ENCODE measurements at places on chromosomes 11 and 22.

DNA sequence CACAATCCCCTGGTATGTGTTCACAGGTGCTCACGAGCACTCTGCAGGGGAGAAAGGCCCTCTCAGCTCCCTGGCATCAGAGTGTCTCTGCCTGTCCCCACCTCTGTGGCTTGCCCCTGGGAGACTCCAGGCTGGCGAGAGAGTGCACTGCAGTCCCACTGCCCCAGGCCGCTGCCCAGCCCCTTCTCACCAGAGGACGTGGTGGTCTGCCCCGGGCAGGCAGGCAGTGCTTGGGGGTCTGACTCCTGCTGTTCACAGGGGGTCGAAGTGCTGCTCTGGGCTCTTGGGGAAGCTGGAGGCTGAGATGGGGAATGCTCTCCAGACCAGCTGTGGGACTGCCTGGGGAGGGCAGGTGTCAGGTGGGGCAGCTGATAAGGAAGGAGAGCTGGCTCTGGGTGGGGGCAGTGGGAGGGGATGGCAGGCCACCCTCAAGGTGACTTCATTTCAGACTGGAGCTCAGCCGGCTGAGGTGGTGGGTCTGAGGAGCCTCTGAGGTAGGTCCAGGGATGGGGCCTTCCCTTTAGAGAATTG lies 151.0 kb upstream of the B3GAT1 start:
- DNase-seq: peak; percentile 19

- DNase-seq: no peak
Measured at GRCh38 chr11:20559523-20560300, 39.7 kb upstream of the SLC6A5 start.

DNA sequence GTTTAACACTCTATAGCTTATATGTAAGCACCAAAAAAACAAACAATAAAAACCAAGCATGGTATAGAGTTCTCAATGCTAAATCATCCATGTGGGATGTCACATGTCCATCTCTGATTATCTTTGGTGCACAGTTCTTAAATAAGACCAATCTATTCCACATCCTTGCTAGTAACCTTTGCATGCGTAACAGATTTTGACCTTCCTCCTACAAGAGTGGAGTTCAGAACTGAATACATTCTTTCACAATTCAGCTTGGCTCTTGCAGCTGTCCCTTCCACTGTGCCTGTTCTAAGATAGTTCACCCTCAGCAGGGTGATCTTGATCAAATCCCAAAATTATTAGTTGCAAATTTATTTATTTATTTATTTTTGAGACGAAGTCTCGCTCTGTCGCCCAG lies 21.1 kb downstream of the PRR14L start:
- no peak for DNase-seq

DNA sequence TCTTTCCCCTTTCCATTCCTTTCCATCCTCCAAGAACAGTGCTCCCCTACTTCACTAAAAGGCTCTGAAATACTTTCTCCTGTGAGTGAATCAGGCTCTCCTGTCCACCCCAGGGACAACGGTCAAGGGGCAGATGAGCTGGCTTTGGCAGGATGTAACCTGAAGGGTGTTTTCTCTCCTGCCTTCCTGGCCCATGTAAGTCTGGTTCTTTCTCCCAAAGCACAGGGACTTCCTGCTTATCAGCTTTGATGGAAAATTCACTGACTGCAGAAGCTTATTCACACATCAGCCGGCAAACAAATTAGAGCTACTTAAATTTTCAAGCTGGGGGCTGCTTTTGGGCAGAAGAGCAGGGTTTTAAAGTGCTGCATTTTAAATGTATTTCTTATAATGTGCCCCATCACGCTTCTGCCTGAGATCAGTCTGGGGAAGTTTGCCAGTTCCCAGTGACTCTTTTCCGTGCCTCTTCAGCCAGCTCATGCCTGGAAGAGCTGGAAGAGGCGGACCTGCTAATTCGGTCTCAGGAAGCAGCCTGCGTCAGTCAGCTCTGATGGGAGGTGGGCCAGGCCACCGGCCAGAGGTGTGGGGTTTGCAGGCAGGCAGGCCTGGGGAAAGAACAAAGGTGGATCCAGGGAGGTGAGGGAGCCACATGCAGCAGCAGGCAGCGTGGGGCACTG lies 140.4 kb upstream of the TBCEL start:
- no peak for DNase-seq

- DNase-seq: no peak
Measured at GRCh38 chr11:9141186-9141585, 49.8 kb upstream of the SCUBE2 start.

DNA sequence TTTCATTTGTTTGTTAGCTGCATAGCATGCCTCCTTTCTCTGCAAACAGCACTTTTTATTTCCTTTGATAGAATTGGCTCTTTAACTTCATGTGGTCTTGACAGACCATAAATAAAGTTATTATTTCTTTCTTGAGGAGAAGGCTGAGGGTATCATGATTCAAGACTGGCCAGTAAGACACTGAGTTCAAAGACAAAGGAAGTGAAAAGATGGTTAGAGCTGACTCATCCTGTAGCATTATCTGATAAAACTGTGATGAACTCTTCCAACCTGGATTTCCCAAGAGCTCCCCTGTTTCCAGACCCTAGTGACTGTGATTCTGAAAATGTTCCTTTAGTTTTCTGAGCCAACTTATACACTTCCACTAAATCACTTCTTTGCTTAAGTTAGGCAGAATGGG lies 179.3 kb upstream of the FAT3 start:
- DNase-seq: no peak

DNA sequence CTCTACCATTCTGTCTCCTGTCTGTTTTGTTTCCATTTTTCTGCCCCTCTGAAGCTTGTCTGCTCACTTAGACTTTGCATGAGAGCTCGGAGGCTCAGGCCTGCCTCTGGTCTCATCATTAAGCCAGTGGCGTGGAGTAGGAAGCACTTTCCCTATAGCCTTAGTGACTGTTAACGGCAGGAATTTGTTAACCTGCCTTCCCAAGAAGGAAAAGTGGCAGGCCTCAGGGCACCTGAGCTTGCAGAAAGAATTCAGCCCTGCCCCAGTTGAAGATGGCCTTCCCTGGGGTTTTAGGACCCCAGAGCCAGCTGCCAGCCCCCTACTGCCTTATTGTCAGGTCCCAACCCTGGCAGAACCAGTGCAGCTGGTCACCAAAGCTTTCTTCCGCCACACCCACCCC lies 93.2 kb downstream of the PKNOX2 start:
- no peak for DNase-seq

DNA sequence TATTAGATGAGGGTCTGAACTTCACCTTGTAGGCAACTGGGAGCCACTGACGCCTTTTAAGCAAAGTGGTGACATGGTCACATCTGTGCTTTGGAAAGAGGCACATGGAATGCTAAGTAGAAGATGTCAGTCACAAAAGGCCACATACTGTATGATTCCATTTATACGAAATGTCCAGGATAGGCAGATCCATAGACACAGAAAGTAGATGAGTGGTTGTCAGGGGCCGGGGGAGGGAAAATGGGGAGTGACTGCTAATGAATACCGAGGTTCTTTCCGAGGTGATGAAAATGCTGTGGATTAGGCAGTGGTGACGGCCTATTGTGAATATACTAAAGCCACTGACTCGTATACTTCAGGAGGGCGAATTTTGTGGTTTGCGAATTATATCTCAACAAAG lies 20.6 kb downstream of the NECTIN1 start:
- DNase-seq: no peak

GRCh38 chr11:85423794-85424193 lies 203.3 kb downstream of the DLG2 start:
- DNase-seq: no peak

DNA sequence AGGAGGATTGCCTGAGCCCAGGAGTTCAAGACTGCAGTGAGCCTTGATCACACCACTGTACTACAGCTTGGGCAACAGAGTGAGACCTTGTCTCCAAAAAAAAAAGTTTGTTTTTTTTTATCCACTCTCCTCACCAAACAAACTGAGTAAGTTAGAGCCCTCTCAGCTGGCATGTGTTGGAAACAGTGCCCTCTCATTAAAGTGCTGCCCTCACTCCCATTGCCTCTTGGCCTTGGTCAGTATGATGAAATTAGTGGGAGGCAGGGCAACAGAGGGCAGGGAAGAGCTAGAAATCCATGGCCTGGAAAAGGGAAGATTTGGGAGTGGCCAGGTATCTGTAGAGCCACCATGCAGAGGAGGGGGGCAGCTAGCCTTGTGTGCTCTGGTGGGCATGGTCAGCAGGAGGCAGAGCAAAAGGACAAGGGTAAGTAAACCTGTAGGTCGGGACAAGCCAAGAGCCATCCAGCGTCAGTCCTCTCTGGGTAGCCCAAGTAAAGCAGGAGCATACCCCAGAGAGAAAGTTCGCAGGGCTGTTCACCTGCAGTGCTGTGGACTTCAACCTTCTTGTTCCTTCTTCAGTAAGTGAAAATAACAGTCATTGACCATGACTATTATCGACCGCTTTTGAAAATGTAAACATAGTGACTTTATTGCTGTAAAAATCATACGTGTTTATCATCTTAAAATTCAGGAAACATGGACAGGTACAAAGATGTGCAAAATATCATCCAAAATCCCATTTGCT lies 28.2 kb downstream of the PIK3IP1 start:
- no peak for DNase-seq

DNA sequence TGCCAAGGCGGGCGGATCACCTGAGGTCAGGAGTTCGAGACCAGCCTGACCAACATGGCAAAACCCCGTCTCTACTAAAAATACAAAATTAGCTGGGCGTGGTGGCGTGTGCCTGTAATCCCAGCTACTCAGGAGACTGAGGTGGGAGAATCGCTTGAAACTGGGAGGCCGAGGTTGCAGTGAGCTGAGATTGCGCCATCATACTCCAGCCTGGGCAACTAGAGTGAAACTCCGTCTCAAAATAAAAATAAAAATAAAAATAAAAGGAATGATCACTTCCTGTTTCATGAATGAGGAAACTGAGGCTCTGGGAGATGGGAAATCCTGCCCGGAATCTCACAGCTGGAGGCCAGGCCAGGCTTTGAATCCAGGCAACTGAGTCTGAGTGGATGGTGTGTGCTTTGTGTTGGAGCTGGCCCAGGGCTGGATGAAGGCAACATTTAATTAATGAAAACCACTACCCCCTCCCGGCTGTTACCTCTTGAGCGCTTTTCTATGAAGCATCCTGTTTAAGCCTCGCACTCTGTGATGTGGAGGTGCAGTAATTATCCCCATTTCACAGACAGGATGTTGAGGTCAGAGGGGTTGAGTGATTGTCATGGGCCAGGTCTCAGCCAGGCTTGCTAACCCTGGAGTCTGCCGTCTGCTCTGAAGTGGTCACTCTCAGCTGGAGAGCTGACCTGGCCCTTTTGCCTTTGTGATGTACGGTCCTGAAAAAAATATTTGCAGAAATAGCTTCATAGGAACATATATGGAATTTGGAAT lies 27.8 kb downstream of the LRP5 start:
- no peak for DNase-seq

GRCh38 chr11:1548221-1549070 lies 23.6 kb downstream of the DUSP8 start:
- no peak for DNase-seq

DNA sequence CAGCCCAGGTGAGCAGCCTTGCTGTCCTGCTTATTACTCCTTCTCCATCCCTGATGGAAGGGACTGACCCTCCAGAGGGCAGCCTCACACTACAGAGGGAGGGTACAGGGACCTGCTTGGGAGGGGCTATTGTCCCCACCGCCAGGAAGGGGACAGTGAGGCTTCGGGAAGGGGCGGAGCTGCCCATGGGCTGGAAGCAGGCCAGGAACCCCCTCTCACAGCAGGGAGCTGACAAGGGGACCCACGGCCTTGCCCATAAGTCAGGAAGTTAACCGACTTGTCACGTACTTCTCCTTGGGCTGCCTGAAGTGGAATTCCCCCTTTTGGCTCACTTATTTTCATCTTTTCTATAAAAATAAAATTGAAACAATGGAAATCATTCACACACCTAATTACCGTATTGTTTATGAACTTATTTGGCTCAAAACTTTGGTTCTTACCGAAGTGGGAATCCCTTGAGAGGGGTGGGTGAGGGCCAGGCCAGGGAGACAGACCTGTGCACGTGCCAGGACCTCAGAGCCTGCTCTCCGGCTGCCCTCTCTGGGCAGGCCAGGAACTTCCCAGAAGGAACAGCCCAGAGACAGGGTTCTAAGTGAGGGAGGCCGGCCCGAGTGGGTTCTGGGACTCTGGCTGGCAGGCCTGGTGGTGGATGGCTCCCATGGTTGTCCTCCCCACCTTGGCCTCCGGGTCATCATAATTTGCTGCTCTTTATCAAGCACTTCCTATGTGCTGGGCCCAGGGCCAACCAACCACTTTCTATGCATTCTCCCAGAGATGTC lies 5.8 kb downstream of the MGAT3 start:
- DNase-seq: no peak
